Stimulated activated CD4-positive, alpha-beta T cell treated with anti-CD3 and anti-CD28 coated beads, Interleukin-15, amount 100 ng/mL, for 1 hour (primary cell): ENCODE measurements at places on chromosomes 12 and 14.

DNA sequence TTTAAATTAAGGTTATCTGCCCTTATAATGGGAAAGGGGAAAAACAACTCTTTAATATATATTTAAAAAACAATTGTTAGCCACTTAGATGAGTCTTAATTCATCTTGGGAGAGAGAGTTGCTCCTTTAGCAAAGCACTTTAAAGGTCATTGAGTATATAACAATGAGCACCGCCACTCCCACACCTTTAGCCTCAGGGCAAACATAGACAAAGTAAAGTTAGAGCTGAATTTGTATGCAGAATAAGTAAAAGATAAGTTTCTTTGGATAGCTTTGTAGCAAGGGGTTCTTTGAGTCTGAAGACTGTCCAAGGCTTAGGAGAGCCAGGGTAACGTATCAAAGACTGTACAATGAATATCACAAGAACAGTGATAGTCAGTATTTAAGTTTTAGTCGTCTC, 728.8 kb upstream of the LMO3 start:
- DNase-seq, result no peak

DNA sequence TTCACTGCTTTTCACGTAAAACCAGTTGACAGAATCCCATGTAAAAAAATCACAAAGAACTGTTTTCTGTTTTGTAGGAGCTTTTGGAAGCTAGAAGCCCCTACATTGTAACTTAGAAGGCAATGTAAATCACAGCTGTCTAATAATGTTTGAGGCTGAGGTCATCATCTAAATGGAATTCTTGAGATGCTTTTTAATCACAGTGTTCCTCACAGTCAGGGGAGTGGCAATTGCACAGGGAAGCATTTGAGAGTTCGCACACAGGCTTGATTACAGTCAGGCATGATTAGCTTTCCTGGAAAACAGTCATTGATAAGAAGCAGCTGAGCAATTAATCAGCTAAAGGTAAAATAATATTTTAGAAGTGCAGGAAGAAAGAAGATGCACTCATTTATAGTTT, 2.9 kb downstream of the SLC17A8 start:
- DNase-seq, result no peak

- no peak for DNase-seq
Observed at GRCh38 chr12:10293151-10293550, 14.5 kb upstream of the KLRD1 start.

DNA sequence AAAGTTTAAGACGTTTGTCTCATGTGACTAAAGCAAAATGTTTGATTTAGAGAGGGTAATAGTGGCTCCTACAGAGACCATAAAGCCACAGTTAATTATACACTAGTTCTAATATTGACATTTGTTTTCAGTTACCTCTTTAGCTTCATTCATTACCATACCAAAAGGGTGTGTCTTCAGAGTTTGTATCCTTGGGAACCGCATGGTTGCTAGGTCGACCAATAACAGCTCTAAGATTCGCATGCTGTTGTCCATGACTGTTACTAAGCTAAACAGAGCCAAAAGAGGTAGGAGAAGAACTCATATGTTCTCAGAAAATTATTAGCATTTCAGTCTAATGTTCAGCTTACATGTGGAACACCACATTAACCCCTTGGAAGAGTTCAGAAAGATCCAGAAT, 36.2 kb upstream of the ETNK1 start:
- no peak for DNase-seq

DNA sequence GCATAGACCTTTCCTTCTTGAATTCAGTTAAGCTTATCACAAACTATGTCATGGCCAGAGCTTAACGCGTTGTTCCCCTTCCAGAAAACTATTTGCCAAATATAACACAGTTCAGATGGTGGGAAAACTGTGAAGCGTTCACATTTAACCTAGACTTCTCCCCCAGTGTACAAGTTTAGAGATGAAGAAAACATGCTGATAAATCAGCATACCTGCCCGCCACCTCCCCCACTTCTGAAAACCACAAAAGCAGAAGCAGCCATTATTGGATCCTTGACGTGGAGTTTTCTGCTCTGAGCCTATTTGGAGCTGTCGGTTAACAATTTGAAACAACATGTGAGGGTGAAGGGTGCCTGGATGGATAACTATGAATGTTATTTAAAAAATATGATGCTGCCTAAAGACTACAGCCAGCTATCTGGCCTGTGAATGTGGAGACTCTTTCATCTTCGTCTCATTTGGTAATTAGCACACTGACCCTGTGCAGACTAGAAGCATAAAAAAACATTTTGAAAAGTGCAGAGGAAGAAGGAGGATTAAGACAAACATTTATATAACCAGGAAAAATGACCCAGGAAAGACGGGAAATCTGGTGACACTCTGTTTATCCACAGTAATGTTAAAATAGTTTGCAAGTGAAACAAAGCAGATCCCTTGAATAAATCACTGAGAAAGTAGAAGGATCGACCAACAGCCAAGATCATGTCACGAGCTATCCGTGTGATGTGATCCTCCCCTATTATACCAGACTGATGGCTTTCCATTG, 408.2 kb downstream of the AEBP2 start:
- no peak for DNase-seq
